ENCODE measurements at places on chromosomes 4 and X.

- H3K27me3 ChIP-seq: no peaks in the 10 kb centered on the region
- H3K36me3 ChIP-seq: peaks cover 33% of the 10 kb centered on the region
- no peak for DNase-seq
These were observed 20.9 kb downstream of the UVSSA start for GRCh38 chr4:1367936-1368289.

GRCh38 chrX:19342331-19342906 lies 1.3 kb upstream of the PDHA1 start:
- DNase-seq: no peak
- peak overlapping the region; percentile 47 for H3K27ac ChIP-seq
- no peak overlapping the region for H3K4me3 ChIP-seq
- peaks cover 5% of the 10 kb centered on the region for H3K4me1 ChIP-seq

DNA sequence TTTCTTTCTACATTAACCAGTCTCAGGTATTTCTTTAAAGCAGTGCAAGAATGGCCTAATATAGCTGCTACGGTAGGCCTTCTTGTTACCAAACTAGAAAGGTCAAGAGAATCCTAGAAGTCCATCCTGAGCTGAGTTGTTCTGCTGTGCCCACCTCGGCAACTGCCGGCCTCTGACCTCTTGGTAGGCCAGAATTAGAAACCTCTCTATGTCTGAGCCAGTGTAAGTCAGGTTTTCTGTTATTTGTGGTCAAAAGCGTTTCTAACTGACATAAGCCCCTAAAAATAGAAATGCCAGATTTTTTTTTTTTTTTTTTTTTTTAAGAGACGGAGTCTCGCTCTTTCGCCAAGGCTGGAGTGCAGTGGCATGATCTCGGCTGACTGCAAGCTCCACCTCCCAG lies 43.1 kb downstream of the SOWAHB start:
- no peaks in the 10 kb centered on the region for H3K36me3 ChIP-seq
- no peak overlapping the region for H3K4me3 ChIP-seq
- peaks cover 18% of the 10 kb centered on the region for H3K4me1 ChIP-seq
- H3K27me3 ChIP-seq: no peaks in the 10 kb centered on the region

GRCh38 chrX:109739625-109740432 lies 6.8 kb upstream of the ACSL4 start:
- no peak overlapping the region for H3K4me3 ChIP-seq
- no peaks in the 10 kb centered on the region for H3K36me3 ChIP-seq
- H3K27me3 ChIP-seq: no peaks in the 10 kb centered on the region
- H3K4me1 ChIP-seq: no peaks in the 10 kb centered on the region
- H3K27ac ChIP-seq: peak overlapping the region; percentile 51

GRCh38 chr4:70533211-70533610 lies 14.8 kb downstream of the AMTN start:
- no peak overlapping the region for H3K27ac ChIP-seq
- no peaks in the 10 kb centered on the region for H3K4me1 ChIP-seq
- peaks cover 5% of the 10 kb centered on the region for H3K27me3 ChIP-seq
- DNase-seq: no peak

GRCh38 chrX:67749536-67749935 lies 205.7 kb downstream of the AR start:
- H3K36me3 ChIP-seq: no peaks in the 10 kb centered on the region
- H3K27ac ChIP-seq: no peak overlapping the region

DNA sequence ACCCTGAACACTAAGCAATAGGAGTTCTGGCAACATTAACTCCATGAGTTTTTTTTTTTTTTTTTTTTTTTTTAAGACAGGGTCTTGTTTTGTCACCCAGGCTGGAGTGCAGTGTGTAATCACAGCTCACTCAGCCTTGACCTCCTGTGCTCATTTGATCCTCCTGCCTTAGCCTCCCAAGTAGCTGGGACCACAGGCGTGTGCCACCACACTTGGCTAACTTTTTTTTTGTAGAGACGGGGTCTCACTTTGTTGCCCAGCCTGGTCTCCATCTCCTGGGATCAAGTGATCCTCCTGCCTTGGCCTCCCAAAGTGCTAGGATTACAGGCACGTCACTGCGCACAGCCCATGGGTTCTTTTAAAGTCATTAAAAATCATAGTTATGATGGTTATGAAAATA lies 5.1 kb downstream of the RHOH start:
- no peak for DNase-seq
- H3K36me3 ChIP-seq: no peaks in the 10 kb centered on the region
- no peaks in the 10 kb centered on the region for H3K27me3 ChIP-seq
- H3K27ac ChIP-seq: peak overlapping the region; percentile 69
- peaks cover 7% of the 10 kb centered on the region for H3K4me1 ChIP-seq
- peak overlapping the region; percentile 42 for H3K4me3 ChIP-seq

DNA sequence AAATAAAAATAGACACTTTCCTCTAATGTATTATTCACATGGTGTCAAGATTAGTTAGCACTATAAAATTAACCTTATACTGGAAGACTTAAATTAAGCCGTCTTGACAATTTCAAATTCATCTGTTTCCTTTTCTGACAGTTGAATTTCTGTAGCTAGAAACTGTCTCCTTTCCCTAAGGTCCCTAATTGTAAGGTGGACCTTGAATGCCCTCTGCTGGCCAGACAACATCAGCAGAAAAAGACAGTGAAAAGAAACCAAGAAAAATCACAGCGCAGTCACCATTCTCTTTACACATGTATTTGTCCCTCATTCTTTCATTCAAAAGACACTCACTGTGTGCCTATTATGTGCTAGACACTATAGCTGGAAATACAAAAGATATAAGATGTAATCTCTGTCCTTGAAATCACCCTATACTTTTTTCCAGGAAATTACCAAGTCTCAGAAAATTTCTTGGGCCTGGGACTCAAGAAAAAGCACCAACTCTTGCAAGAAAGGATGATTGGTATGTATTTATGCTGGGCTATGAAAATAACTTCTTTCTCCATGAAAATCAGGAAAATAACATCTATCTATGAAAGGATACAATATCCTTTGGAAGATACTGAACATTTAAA lies 32.7 kb upstream of the AMBN start:
- H3K4me3 ChIP-seq: no peak overlapping the region
- H3K27me3 ChIP-seq: no peaks in the 10 kb centered on the region
- no peak overlapping the region for H3K27ac ChIP-seq
- no peak for DNase-seq
